ENCODE measurements at places on chromosomes 1 and 21.
A peak's percentile ranks its signal among the peaks of the same experiment; 100 is the strongest.

- peak; percentile 82 for DNase-seq
These were observed 1.7 kb downstream of the DCAF8 start for GRCh38 chr1:160260406-160261382.

DNA sequence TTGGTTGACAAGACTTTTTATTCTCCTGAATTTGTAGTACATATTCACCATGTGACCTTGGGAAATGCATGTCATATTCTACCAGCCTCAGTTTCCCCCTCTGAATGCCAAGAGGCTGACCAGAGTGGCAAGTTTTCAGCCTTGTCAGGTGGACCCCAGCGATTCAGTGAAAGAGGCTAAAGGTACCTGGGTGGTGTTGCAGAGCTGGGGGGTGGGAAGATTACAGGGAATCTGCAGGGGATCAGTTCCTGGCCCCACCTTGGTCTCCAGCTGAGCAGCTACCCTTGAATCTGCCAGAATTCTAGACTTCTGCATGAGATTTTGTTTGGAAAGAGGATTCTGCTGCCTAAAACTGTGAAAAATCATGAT is 27.9 kb upstream of the KCNA2 start:
- DNase-seq = no peak

DNA sequence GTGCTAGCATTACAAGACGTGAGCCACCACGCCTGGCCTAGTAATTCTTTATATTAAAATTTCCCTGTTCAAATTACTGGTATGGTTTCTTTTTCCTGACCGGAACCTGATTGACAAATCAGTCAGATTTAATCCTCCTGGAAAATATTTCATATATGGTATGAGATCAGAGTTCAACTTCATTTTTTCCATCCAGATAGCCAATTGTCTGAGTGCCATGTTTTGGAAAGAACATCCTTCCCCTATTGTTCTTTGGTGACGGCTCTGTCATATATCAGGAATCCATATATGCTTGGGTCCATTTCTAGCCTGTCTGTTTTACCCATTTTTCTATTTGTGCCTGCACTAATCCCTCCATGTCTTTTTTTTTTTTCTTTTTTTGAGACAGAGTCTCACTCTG is 39.1 kb upstream of the KLF17 start:
- no peak for DNase-seq

DNA sequence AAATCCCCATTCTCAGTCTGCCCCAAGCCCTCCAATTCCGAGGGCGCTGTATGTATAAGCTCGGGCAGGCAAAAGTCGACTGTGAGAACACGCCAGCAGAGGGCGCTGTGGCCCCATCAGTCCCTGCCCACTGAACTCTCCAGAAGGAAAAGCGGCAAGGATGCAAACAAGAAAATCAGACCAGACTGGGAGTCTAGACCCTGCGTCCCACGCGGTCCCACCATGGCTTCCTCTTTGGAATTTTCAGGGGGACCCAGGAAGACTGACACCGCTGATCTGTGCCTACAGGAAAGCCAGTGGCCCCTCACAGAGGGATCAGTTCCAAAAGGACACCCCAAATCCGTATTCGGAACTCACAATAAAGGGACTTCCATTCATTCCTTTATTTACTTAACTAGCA is 19.5 kb downstream of the TEX35 start:
- DNase-seq = peak; percentile 86

DNA sequence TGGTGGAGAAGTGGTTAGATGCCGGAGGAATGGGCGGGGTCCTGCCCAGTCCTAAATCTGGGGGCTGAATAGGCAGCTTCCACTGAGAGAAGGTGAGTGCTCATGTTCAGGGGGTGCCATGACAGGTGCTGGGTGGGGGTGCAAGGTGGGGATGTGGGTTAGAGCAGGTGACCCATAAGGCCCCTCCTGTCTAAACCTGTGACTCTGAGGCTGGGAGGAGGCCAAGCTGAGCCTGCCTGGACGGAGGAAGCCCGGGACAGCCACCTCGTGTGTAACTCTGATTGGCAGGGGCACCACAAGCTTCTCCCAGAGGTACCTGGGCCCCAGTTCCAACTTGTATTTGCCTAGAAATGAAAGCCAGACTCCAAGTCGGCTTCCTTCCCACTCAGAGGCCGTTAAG is 10.7 kb downstream of the GPR157 start:
- no peak for DNase-seq

GRCh38 chr1:194394676-194395075 is 1208.3 kb upstream of the B3GALT2 start:
- DNase-seq = no peak

- DNase-seq = no peak
These were observed 20.5 kb upstream of the PDC start for GRCh38 chr1:186481303-186481888.

GRCh38 chr1:119318466-119319309 is 49.9 kb upstream of the HAO2 start:
- DNase-seq = no peak

DNA sequence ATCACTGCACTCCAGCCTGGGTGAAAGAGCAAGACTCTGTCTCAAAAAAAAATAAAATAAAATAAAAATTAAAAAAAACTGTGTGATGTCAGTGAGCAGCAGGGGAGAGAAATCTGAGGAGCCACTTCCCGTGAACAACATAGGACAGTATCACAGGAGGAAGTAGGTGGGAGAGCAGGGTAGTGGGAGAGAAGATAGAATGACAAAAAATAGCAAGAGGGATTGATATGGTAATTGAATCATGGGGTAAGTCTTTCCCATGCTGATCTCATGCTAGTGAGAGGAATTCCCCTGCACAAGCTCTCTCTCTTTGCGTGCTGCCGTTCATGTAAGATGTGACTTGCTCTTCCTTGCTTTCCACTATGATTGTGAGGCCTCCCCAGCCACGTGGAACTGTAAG is 81.6 kb upstream of the PBX1 start:
- no peak for DNase-seq

GRCh38 chr1:6819246-6820040 is 34.2 kb downstream of the CAMTA1 start:
- DNase-seq = no peak

- DNase-seq = no peak
These were observed 14.5 kb downstream of the DLGAP3 start for GRCh38 chr1:34914958-34915357.

DNA sequence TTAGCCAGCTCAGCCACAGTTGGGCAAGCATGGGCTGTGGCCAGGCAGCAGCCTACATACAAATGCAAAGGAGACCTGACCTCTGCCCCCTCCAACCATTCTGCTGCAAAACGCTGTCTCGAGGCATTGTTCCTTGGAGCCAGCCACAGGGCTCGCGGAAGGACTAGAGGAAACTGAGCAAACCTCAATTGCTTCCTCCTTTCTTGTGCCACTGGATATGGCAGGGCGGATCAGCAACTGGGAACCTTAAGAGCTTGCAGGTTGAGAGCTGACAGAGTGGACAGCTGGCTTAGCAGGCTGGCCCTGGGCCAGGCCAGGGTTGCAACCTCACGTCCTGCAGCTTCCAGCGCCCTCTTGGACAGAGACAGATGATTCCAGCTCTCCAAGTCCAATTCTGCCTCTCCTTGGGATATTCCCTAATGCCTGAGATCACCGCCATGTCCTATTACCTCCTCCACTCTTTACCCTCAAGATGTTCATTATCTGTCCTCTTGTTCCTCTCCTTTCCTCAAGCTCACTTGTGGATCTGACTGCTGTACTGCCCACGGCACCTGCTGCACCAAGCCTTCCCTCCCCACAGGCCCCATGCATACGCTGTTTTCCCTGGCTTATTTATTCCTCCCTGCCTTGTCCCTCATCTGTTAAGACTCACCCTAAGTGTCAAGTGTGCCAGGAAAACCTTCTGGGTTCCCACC is 67.5 kb downstream of the SDC3 start:
- DNase-seq = no peak

DNA sequence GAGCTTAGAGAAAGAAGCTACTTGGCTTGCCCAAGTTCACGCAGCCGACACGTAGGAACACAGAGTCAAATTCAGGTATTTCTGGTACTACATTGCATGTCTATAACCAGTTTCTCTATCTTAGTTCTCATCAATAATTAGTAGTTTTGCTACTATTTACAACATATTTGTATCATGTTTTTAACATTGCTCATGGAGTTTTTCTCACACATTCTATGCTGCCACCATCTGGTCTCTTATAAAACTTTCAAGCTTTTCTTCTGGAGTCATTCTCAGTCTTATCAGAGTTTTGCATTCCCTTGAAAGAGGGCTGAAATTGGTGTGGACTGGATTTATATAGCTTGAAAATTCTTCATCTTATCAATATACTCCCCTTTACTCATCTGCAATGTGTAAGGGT is 118.8 kb upstream of the PALMD start:
- no peak for DNase-seq

- DNase-seq = no peak
These were observed 53.7 kb upstream of the DNAJC6 start for GRCh38 chr1:65255656-65256050.

DNA sequence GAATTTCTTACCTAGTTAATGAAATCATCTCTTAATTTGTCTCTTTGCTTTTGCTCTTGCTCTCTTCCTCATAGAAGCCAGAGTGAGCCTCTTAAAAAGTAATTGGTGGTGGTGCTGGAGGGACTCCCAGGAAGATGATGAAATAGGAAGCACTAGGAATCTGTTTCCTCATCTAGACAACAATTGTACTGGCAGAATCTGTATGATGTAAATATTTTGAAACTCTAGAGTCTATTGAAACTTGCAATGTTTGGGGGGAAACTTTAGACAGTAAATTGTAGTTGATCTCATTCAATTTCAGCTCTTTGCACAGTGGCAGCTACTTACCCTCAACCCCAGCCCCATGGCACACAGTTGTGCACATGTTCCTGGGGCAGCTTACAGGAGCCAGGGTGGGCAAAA is 10.6 kb downstream of the RGSL1 start:
- DNase-seq = no peak

DNA sequence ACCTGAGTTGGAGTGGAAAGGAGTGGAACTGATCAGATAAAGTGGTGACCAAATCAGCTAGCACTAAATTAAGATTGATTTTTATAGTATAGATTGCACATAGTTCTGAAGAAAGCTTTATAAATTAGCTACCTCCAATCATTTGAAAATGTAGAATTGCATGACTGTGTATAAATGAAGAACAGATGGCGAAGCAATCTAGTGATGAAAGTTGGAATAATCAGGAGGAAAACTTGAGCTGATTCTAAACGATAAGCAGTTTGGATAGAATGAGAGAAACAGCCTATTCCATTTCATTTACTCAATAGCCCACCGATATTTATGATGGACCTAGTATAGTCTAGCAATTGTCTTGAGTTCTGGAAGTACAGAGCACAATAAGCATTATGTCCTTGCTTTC is 661.5 kb downstream of the PLA2G4A start:
- no peak for DNase-seq

DNA sequence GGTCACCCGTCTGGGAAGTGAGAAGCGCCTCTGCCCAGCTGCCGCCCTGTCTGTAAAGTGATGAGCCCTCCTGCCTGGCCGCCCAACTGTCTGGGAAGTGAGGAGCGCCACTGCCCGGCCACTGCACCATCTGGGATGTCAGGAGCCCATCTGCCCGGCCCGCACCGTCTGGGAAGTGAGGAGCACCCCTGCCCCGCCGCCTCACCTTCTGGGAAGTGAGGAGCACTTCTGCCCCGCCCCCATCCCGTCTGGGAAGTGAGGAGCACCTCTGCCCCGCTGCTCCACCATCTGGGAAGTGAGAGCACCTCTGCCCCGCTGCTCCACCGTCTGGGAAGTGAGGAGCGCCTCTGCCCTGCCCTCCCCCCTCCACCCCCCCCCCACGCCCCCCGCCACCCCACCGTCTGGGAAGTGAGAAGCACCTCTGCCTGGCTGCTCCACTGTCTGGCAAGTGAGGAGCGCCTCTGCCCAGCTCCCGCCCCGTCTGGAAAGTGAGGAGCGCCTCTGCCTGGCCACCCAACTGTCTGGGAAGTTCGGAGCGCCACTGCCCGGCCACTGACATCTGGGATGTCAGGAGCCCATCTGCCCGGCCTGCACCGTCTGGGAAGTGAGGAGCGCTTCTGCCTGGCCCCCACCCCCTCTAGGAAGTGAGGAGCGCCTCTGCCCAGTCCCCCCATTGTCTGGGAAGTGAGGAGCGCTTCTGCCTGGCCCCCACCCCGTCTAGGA is 4.5 kb upstream of the ZZZ3 start:
- no peak for DNase-seq

DNA sequence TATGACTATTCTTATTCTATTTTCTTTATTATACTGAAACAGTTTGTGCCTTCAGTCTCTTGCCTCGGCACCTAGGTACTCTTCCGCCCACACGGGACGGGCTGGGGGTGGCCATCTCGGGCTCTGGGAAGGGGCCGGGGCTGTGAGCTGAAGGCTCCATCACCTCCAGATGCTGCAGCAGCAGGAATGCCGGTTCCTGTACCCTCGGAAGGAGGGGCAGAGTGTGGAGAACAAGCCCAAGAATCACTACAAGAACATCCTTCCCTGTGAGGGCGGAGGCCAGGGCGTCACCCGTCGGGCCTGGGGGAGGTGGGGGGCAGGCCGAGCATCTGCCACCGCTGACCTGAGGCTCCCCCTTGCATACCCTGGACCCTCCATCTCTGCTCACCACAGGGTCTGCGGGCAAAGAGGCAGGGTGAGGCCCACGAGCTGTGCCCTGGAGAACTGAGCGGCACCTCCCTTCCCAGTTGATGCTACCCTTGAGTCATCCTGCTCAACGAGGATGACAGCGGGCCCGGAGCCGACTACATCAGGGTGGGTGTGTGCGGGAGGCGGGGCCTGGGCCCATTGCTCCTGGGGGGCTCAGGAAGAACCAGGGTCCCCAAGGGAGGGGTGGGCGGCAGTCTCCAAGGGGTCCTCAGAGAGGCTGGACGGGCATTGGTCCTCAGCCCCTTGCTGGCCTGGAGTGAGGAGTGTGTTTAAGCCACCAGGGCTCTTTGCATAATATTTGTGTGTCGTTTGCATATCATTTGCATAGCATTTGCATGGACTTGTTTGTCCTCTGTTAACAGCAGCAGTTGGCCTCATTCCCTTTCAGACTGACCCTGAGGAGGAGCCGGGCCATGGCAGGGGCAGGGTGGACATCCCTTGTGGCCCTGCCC is 7.5 kb downstream of the RNF223 start:
- DNase-seq = no peak

- no peak for DNase-seq
These were observed 136.7 kb upstream of the RAVER2 start for GRCh38 chr1:64608005-64608650.

- no peak for DNase-seq
These were observed 55.6 kb downstream of the TAS1R2 start for GRCh38 chr1:18803851-18804250.

DNA sequence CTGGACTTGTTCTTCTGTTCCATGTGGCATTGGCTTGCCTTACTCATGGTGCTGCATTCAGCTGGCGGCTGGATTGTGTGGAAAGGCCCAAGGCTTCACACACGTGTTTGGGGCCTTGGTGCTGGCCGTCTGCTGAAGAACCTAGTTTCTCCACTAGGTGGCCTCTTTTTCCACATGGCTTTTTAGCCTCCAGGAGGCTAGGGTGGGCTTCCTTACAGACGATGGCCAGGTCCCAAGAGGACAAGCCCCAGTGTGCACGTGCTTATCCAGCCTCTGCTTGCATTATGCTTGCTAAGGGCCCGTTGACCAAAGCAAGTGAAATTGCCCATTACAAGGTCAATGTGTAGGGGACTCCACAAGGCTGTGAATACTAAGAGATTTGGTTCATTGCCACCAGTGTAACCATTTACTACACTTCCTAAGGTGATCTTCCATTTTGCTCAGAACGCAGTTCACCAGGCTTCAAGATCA is 47.5 kb upstream of the FOXO6 start:
- no peak for DNase-seq

GRCh38 chr1:49051647-49052046 is 275.0 kb upstream of the BEND5 start:
- no peak for DNase-seq
